IMR-90 (cell line): ENCODE measurements at places on chromosomes 1 and 21. TPM values are rescaled to one million over a fixed set of nuclear protein-coding genes. Genes with fewer than 3 reads are reported as not detected.

DNA sequence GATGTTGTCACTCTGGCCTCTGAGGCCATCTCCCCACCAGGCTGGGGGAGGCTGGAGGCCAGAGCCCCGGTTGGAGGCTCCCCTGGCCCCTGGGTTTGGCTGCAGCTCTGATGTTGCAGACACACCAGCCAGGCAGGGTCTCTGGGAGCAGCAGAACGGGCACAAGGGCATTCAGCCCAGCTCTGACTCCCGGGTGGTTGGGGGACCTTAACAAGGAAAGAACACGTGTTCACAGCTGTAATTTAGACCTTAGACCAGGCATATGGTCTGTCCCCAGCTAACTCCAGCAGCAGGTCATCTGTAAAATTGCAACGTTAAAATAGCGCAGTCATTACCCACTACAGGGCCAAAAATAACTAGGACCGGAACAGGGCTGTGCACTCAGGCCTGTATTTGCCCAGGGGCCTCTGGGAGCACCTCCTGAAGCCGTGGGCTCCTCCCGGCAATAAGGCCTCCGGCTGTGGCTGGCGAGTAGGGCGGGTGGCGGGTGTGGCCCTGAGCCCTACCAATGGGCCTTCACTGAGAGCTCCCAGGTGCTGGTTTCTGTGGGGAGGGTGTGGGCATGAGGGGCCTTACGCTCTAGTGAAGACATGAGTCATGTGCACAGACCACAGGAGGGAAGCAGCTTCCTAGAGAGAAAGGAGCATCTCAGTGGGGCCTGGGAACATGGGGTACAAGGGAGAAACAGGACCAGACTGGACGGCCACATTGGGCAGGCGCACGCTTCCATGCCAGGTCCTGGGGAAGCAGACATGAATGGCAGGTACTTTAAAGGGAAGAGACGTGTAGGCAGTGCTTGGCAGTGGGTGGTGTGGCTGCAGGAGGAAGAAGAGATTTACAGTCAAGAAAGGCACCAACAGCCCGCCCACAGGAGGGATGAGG lies 6.1 kb downstream of the LDLRAP1 start:
- no peak overlapping the region for H3K27ac ChIP-seq
- no peak overlapping the region for H3K4me3 ChIP-seq
- no peaks in the 10 kb centered on the region for H3K27me3 ChIP-seq
- H3K36me3 ChIP-seq: no peaks in the 10 kb centered on the region; the same call in 1 of the 2 replicates
- DNase-seq: peak; percentile 39
- peaks cover 22% of the 10 kb centered on the region for H3K4me1 ChIP-seq

DNA sequence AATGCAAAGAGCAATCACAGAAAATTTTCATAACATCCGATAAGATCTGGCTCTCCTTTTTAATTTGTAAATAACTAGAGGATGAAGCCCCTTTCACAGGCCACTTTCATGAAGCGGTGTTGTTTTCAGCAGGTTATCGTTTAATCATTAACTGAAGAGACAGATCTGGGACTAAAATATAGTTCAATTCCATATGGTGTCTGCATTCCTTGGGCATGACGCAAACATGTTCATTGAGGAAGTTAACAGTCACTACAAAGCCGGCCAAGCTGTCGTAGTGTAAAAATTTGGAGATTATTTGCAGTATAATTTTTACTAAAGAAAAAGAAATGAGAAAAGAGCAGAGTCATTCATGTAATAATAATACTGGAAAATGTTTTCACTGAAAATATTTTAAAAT lies 565.2 kb upstream of the ADAMTS5 start:
- H3K36me3 ChIP-seq: no peaks in the 10 kb centered on the region
- peaks cover 4% of the 10 kb centered on the region; the same call in 1 of the 2 replicates for H3K4me1 ChIP-seq
- H3K27me3 ChIP-seq: no peaks in the 10 kb centered on the region
- no peak overlapping the region for H3K27ac ChIP-seq

DNA sequence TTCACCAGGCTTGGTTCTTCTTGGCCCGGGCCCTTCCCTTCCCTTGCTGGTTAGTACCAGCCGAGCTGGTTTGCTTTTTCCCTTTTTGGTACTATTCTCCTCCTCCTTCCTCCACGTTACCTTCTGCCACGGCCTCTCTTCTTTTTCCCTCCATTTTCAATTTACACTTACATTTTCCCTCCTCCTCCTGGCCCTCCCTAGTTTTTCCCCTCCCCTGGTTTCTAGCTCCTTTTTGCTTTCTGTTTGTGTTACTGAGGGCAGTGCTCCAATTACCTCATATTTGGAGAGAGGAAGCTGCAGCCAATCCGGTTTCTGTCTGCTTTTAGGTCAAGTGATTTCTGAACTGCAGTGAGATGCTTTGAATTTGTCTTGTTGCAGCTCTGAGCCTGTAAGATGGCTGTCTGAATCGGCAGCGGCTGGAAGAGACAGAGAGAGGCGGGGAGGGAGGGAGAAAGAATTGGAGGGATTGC lies 63.7 kb downstream of the MACF1 start:
- DNase-seq: peak; percentile 90
- peaks cover 19% of the 10 kb centered on the region for H3K4me1 ChIP-seq
- H3K4me3 ChIP-seq: peak overlapping the region; percentile 23; the same call in 1 of the 2 replicates
- H3K27me3 ChIP-seq: no peaks in the 10 kb centered on the region

Gene FMO2
- under 0.01 TPM in 2 replicates for total RNA-seq

Gene TIAM1
- 9.2 and 9.3 TPM in 2 replicates for total RNA-seq

GRCh38 chr1:60930130-60930529 lies 152.2 kb upstream of the NFIA start:
- H3K27me3 ChIP-seq: no peaks in the 10 kb centered on the region
- no peak for DNase-seq
- H3K36me3 ChIP-seq: no peaks in the 10 kb centered on the region
- H3K4me1 ChIP-seq: no peaks in the 10 kb centered on the region
- no peak overlapping the region for H3K4me3 ChIP-seq
- H3K27ac ChIP-seq: no peak overlapping the region

Gene CNIH4
- total RNA-seq: 73.1 and 105 TPM in 2 replicates

Gene KCNC4
- total RNA-seq: 0.18 and 0.28 TPM in 2 replicates

GRCh38 chr1:169009666-169010065 lies 96.8 kb upstream of the ATP1B1 start:
- no peaks in the 10 kb centered on the region for H3K4me1 ChIP-seq
- no peak for DNase-seq
- no peaks in the 10 kb centered on the region; the same call in 1 of the 2 replicates for H3K27me3 ChIP-seq
- H3K27ac ChIP-seq: no peak overlapping the region
- no peaks in the 10 kb centered on the region for H3K36me3 ChIP-seq
